ENCODE measurements at places on chromosomes 5 and 9.

- no peak for DNase-seq
Observed at GRCh38 chr5:16602182-16602581, 14.6 kb downstream of the RETREG1 start.

GRCh38 chr5:74371621-74372020, 268.9 kb downstream of the ENC1 start:
- DNase-seq, result no peak

DNA sequence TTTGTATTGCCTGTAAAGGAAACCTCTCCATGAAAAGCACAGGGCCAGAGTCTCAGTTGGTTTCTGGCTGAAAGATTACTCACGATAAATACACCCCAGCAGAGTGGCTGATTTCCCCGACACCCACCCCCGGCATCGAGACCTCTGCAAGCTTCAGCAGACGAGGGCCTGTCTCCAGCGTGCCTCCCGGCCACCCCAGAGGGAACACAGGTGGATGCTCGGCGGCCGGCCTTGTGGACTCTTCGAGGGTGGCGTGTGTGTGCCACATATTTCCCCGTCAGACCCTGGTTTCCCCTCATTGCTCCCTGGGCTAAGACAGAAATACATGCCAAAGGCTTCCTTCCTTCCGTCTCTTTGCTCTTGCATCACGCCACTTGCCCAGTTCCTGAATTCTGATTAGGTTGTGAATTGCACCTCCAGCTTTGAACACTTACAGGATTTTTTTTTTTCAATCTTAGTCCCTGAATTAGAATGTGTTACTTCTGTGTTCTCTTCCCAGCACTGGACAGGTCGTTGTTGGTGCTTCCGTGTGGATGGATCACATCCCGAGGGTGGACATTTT, 13.6 kb downstream of the IRX1 start:
- DNase-seq, result no peak

DNA sequence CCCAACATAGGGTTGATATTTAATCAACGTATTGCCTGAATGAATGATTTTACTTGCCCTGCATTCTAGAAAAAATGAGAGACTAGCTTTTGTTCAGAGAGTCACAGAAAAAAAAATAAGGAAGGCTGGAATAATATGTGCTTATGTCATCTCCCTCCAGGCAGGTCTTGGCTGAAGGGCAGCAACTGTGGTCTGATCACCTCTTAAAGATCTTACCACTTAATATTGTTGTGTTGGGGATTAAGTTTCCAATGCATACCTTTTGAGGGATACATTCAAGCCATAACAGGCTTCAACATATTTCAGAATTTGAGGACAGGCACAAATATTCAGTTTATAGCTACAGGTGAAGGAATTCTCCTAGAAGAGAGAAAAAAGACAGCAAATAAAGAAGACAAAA, 157.3 kb upstream of the S1PR3 start:
- DNase-seq, result no peak

GRCh38 chr9:79667817-79668436, 96.2 kb downstream of the TLE4 start:
- DNase-seq, result no peak

DNA sequence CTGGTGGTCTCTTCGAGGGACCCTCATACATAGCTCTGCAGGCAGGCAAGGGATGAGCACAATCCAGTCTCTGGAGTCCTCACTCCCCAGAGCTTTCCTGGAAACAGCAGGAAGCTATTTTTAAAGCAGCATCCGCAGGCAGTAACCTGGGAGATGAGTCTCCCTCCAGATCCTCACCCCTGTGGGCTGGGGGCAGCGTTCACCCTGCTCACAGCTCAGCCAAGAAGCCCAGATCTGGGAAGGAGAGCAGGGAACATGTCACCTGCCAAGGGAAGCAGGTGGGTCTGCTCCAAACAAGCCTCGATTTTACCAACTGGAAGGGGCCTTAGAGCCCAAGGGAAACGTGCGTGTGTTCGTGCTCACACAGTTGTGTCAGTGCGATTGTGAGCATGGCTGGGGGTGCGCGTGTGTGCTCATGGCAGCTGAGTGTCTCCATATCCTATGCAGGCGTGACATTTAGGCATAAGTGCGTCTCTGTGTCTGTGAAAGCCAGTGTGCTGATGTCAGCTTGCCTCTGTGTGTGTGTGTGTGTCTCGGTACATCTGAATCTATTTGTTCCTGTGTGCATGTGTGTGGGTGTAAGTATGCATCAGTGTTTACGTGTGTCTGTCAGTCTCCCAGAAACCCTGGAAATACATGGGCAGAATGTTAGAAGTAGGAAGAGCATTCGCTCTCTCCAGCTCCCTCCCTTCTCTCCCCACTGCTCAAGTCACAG, 40.6 kb upstream of the CPLX2 start:
- DNase-seq, result no peak

- no peak for DNase-seq
Observed at GRCh38 chr5:131068076-131068475, 97.0 kb downstream of the HINT1 start.

DNA sequence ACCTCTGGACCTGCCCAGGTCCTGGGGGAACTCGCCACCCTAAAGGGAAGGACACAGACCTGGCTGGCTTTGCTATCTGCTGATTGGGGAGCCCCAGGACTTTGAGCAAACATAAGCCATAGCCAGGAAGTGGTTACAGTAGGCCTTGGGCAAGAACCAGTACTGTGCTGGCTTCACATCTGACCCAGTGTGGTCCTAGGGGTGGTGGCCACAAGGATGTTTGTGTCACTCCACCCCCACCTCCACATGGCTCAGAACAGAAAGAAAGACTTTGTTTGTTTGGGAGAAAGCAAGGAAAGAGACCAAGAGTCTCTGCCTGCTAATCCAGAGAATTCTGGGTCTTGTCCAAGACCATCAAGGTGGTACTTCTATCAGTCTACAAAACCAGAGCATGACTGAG, 334.2 kb downstream of the SPOCK1 start:
- DNase-seq, result no peak

DNA sequence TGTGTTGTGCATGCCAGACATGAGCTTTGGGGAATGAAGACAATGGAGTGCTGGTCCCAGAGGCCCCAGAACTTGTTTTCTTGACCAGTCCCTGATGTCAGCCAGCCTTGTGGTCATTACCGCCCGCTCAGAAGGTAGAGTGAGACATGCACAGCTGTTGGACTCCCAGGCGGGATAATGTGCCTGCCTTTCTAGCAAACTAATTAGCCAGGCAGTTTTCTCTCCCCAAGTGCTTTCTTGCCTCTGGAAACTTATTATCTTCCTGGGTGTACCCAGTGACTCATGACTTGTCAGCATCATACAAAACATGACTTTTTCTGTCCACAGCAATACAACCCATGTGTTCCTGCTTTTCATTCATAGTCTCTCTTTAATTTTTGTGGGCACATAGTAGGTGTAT, 131.1 kb downstream of the RMI1 start:
- DNase-seq, result no peak

- DNase-seq, result no peak
Observed at GRCh38 chr5:113969901-113970300, 392.0 kb upstream of the KCNN2 start.

DNA sequence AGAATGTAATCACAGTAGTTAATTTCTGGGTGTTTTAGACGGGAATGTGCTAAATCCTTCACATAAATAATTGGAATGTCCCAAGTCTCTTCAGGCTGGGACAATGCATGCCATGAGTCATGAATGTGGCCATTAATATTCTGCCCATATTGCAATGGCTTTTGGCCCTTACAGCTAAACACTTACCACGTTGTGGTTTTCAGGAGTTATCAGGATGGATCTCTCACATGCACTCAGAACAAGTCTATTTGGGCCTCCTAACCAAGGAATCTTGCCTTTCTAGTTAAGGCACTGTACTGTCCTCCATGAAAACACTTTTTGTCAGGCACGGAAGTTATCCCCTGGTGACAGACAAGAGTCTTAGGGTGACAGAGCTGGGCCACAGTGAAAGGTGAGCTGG, 32.7 kb downstream of the PKD2L2 start:
- DNase-seq, result no peak

DNA sequence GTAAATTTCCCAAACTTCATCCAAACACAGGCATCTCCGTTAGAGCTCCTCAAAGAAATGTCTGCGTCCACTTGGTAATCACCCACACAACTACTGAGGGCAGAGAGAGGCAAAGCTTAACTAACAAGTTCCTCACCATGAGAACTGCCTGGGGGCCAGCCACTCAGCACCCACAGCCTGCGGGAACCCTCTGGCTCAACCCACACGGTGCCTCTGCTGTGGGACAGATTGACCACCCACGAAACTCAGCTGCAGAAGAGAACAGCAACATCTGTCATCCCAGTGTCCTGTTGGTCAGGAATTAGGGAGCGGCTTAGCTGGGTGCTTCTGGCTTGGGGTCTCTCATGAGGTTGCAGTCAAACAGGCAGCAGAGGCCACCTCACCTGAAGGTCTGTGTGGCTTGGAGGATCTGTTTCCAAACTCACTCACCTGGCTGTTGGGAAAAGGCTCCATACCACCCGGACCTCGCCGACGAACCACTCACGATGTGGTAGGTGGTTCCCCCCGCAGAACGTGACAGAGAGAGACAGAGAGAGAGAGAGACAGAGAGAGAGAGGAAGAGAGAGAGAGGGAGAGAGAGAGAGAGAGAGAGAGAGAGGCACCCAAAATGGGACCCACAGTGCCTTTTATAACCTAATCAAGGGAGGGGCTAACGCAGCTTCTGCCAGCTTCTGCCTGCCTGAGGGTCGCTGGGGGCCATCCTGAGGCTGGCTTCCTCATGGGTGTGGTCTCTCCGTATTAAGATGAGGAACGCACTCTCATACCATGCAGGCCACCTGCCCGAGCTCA, 103.5 kb downstream of the OLFM1 start:
- no peak for DNase-seq

GRCh38 chr5:177600508-177601018, 631 bp downstream of the B4GALT7 start:
- DNase-seq, result no peak

DNA sequence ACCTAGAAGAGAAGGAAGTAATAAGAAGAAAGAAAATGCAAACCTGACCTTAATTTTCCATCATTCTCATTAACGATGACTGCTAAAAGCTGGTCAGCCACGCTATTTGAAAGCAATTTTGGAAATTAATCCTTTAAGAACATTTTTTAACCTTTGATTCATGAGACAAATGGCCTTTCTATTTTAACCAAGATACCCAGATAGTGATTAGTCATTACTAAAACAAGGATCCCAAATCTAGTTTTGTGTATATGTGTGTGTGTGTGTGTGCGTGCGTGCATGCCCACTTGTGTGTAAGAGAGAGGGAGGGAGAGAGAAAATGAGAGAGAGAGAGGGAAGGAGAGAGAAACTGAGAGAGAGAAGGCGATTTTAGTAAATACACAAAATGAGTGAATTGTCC, 329.5 kb downstream of the DEPDC1B start:
- DNase-seq, result no peak

GRCh38 chr5:173627860-173628392, 11.5 kb upstream of the BOD1 start:
- no peak for DNase-seq

DNA sequence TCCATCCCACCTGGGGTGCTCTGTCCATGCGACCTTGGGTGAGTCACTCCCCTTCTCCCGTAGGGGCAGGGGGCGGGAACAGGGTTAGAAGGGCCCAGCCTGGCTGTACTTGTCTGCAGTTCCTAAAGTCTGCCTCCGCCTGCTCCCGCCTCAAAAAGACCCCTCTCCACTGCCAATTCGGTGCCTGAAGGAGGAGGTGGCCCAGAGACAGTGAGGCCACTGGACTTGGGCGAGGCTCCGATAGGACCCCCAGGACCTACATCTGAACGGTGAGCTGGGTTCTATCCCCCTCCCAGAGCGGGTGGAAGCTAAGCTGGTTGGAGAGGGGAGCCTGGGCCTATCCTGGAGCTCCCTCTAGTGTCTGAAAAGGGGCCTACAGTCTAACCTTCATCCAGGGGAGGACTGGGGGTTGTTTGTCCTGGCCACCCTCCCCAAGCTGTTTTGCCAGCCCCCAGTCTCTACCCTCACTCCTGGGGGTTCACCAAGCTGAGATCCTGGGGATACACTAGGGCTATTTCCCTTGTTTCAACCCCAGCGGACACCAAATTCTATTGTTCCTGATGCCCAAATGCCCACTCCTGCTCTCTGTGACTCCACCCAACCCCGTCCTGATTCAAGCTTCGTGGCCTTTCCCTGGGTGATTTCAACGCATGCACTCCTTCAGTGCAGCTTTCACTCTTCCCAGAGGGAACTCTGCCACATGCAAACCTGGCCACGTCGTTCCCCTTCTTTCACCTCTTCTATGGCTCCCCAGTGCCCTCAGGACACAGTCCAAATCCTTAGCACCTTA, 6.1 kb upstream of the CRB2 start:
- peak; percentile 78 for DNase-seq

DNA sequence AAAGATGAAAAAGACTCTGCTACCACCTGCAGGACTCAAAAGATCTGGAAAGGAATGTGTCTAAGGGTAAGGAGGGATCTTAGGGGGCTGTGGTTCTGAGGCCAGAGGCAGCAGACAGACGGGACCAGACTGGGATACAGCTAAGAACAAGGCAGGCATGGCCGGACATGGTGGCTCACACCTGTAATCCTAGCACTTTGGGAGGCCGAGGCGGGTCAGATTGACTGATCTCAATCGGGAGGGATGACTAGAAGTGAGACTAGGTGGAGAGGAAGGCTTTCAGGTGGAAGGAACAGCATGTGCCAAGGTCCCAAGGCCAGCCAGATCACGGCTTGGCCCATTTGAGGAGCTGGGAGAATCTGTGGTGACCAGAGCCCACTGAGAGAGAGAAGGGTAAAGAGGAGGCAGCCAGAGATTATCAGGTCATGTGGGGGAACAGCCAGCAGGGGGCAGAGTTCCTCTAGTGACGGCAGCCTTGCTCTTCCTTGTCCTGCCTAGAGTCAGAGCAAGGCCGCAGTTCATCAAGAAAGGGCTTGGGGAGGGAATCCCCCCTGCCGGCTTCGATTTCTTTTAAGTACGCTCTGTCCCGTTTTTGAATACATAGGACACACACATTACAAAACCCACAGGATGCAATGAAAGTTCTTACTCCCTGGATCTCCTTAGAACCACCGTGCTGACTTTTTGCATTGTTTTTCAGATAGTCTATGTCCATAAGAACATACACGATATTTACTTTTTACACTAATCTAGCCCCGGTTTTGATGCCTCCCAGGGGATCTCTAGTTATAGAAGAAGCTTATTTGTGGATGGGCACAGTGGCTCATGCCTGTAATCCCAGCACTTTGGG, 2.6 kb upstream of the OLFML2A start:
- peak; percentile 87 for DNase-seq

DNA sequence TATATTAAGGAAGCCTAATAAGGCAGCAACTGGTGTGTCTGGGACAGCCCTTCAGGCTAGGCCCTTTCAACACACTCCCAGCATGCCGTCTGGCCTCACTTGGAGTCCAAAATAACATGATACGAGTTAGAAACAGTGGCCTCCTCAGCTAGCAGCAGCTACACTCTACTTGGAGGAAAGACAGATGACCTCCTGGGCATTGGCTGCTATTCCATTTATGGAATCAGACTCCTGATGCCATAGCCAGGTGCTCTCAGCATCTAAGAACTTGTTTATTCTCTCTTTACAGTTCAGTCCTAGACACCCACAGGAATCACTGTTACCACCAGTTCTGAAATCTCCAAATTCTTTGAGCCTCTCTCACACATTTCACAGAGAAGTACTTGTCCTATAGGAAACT, 31.8 kb downstream of the RUSC2 start:
- no peak for DNase-seq

GRCh38 chr9:15423231-15423985, 732 bp downstream of the SNAPC3 start:
- peak; percentile 17 for DNase-seq

GRCh38 chr9:12658531-12659209, 34.5 kb upstream of the TYRP1 start:
- no peak for DNase-seq

GRCh38 chr5:73764586-73764985, 138.6 kb downstream of the ARHGEF28 start:
- DNase-seq, result no peak

GRCh38 chr5:102218159-102218558, 77.9 kb downstream of the SLCO4C1 start:
- no peak for DNase-seq

Data from stimulated activated CD4-positive, alpha-beta T cell treated with anti-CD3 and anti-CD28 coated beads, Interleukin-4, amount 100 ng/mL, for 24 hours (primary cell).